ENCODE measurements at places on chromosomes 5 and 9.

GRCh38 chr9:26974927-26975326, 18.7 kb downstream of the IFT74 start:
- DNase-seq = no peak

DNA sequence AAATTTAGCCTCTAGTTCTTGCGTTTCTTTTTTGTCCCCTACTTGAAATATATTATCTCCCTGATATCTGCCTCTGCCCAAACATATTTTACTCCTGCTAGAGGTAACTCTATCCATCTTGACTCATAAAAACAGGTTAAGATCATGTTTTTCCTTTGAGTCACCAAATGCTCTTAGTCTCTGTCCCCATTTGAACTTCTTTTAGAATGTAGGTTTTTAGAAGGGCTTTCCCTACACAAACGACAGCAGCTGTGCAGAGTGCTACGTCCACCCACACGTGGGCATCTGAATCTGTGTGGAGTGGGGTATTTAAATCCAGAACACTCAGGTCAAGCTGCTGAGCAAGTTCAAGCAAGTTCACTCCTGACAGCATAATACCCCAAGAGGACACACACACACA, 2.2 kb downstream of the HSD17B3 start:
- DNase-seq = no peak

DNA sequence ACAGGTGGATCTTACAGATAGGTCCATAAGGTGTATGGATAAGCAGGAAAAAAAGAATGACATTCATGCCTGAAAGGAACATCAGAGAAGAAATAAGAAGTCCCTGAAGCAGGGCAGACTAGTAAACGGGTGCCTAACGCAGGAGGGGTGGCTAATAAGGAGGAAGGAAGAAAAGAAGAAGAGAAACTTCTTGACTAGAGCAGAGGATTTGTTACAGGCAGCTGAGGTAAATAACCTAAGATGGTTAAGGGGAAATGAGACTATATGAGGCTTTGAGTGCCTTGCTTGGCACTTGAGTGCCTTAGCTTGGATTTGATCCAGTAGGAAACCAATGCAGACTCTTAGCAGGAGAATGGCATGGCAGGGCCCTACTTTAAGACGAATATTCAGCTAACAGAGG, 313.5 kb upstream of the PDE4D start:
- no peak for DNase-seq

- no peak for DNase-seq
Observed at GRCh38 chr9:108860354-108860753, 1.7 kb upstream of the ACTL7A start.

DNA sequence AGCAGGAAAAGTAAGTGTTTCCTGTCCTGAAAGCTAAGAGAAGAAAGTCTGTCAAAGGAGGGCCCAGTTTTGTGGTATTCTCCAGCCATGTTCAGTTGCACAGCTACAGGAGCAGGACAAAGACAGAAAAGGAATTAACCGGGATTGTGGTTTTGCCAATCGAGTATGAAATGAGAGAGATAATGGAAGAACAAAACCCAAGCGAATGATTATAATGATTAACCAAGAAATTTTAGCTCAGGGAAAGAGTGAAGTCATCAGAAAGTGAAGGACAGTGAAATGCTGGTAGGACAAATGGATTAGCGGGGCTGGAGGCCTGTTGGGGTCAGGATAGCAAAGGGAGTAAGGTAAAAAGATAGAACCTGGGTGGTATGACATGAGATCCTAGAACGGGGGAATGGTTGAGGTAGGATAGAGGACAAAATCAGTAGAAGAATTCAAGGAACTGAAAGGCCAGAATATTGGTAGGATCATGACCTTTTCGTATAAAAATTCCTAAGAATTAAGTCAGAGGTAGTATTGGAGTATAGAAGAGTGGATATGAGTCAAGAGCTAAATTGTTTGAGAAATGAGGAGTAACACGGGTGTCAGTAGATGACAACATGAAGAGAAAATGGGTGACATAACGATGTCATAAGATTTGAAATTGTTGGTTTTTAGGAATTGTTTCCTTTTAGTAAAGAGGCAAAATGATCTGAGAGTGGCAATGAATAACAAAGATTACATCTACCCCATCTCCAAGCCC, 52.8 kb downstream of the DIAPH1 start:
- no peak for DNase-seq

DNA sequence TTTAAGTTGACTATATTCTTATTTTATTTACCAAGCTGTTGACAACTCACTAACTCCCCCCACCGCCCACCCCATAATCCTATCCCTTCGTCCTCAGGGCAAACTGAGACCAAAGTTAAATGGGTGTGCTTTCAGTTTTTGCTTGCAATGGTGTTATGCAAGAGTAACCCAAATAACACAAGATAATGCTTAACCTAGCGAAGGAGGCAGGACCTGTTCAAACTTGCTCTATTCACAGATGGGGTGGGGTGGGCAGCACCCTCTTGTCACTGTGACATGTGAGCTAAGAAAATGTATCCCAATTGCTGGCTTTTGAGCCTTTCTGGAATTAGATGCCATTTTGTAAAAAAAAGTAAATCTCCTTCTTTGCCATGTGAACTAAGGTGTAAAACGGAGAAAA, 40.4 kb downstream of the GLIS3 start:
- DNase-seq = no peak

GRCh38 chr9:125889476-125890419, 142.6 kb downstream of the PBX3 start:
- no peak for DNase-seq

DNA sequence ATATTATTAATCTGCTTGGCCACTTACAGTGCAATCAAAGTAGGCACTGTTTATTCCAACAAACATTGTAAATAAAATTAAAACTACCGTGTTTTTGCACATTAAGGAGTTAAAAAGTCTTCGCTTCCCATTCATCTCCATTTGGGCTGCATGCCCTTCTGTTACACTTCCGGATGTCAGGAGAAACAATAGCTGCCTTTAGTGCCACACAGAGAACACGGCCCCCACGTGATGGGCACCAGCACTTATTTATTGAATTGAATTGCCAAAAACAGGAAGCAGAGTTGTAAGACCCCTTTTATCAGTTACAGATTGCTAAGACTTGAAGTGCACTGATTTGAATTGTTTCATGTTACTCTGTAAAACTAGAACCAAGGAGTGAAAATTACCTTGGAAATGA, 80.4 kb downstream of the LHFPL2 start:
- DNase-seq = no peak

- DNase-seq = no peak
Observed at GRCh38 chr9:90988318-90988717, 186.7 kb downstream of the SYK start.

- DNase-seq = no peak
Observed at GRCh38 chr5:124050120-124050770, 538.3 kb downstream of the CSNK1G3 start.

GRCh38 chr5:72397836-72398235, 77.7 kb downstream of the PTCD2 start:
- DNase-seq = no peak

DNA sequence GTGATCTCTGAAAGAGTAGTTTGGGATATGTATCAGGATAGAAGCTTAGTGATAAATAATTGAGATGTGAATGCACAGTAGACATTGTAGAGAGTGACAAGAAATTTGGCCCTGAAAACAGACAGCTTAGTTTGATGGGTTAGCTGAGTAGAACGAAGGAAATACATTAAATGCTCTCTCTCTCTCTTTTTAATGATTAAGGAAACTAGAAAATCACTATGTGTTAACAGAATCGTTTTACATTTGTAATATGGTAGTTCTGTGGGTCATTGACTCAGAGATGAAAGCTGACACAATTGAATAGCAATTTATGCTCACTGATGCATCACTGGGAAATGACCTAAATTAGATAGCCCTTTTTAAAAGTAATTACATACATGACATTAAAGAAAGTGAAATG, 739.8 kb upstream of the PTPRD start:
- DNase-seq = peak; percentile 71

- DNase-seq = no peak
Observed at GRCh38 chr5:84260140-84260539, 124.5 kb downstream of the EDIL3 start.

GRCh38 chr5:10876006-10876744, 115.1 kb upstream of the DAP start:
- DNase-seq = no peak

DNA sequence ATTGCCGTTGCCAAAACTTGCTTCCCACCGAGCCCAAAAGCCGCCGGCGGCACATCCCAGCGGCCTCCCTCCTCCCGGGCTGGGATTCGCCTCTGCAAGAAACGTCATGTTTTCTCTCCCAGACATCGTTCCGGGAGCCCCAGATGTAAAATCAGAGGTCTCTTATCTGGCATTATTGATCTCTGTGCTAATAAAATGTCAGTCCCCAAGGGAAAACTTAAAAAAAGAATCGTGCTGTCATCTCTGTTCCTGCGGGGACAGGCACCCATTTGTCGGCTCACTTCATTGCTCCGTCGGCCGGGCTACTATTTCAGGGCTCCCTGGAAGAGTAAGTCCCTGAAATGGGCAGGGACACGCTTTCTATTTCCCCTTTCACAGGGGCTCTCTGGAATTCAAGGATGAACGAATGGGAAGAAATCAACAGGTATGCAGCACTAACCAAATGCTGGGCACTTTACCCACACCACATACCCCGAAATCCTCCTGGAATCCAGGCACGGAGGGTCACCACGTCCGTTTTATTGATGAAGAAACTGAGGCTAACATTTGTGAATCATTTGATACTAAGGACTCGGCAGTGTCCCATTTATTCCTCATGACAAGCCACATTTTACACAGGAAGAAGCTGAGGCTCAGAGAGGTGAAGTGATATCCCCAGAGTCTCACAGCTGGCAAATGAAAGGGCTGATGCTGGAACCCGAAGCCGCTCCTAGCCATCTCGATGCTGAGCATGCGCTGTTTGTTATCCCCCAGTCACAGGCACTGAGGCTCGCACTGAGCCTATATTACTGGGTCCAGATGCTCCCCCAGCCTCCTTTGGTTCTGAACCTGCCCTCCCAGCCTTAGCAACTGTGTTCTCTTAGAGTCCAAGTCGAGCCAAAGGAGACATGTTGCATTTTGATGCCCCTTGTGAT, 35.7 kb upstream of the MSX2 start:
- DNase-seq = no peak

DNA sequence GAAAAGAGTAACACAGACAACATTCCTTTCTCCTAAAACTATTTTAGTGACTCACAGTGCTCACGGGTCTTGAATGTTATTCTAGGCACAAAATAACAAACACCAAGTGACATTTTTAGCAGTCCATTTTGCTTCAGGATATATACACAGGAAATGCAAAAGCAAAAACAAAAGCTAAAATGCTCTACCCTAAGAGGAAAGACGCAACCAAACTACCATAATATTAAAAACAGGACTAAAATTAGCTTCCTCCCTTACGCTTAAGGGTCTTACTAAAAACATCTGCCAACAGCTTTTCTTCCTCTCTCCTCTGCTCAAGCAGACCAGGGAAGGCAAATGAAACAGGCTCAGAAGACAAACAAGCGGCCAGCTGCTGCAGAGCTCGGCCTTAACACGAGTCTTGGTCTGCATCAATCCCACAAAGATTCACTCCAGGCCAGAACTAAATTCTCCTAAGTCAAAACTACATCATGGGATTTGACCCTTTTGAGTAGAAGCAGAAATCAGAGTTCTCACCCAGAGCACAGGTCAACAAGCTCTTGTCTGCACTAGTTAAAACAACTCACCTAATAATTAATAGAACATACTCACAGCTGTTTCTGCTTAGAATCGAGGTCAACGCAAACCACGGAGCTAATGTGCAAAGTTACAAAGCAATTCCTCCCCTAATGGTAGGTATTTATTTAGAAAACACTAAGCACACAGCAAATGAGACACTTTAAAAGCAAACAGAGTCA, 62.3 kb downstream of the RAPGEF1 start:
- DNase-seq = no peak

DNA sequence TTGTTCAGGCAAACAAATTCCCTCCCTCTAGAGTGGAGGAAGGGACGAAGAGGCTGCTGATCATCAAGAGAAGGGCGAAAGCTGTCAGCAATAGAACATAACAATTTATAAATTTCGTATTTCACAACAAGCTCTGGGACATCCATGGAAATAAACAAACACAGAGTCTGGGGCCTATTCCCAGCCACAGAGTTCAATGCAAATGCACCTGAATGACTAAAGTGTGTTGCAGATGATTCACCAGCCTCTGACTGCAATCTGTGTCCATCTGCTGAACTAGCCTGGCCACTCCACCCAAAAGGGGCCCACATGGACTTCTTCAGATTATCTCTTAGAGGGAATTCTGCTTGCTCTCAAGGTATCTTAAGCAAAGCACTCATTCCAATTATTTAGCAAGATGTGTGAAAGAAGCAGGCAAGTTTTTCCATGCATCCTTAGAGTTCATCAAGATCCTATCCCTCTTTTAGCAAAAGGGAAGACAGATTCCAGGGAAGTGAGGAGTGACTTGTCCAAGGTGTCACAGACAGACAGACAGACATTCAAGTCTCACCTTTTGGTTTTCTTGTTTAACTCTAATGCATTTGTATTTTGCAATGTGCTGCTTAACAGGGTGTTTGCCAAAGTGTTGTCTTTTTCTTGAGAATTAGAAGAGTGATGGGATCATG, 307.8 kb upstream of the PAPPA start:
- DNase-seq = no peak

DNA sequence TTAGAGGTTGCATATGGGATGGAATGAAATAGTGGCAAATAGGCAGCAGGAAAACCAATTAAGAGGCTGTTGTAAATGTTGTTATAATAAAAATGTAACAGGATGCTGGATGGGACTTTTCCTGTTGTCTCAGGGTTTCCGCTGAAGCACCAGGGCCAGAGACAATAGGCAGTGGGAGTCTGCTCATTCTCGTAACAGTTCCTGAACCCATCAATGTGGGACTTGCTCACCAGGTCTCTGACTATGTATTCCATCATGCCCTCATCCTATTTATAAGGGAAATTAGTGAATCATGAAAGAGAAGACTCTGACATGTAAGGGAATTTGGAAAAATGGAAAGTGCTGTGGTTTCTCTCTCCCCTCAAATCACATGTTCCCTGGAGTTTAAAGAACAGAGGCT, 23.5 kb upstream of the SSBP2 start:
- DNase-seq = no peak

- DNase-seq = no peak
Observed at GRCh38 chr9:79522793-79523192, 49.0 kb upstream of the TLE4 start.

GRCh38 chr9:83155733-83156132, 92.8 kb upstream of the RASEF start:
- DNase-seq = no peak

- DNase-seq = no peak
Observed at GRCh38 chr5:59062986-59063683, 480.3 kb downstream of the RAB3C start.

- no peak for DNase-seq
Observed at GRCh38 chr5:179823937-179824744, 3.4 kb downstream of the SQSTM1 start.

- DNase-seq = no peak
Observed at GRCh38 chr5:159669559-159669958, 246.7 kb upstream of the ADRA1B start.
